NCI-H1436 treated with DMSO at 0.1 percent for 48 hours (cell line): ENCODE measurements at places on chromosomes 13 and 19.
A peak's percentile ranks its signal among the peaks of the same experiment; 100 is the strongest.

GRCh38 chr13:51967482-51968446 lies 43.5 kb downstream of the ATP7B start:
- no peak for DNase-seq

DNA sequence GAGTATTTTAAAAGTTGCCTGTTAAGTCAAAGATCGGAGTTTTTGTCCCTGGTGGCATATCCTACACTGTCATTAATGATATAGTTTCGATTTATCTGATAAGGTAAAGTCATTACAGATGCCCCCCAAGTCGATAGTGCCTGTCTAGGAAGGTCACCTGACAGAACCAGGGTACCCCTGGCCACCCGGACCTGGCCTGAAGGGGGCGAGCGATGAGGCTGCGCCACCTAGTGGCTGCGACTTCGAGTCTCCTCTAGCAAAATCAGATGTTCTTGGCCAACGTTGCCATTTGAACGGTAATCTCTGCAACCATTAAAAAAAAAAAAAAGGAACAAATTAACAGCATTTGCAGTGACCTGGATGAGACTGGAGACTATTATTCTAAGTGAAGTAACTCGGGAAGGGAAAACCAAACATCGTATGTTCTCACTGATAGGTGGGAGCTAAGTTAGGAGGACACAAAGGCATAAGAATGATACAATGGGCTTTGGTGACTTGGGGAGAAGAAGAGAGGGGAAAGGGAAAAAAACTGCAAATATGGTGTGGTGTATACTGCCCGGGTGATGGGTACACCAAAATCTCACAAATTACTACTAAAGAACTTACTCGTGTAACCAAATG lies 565.1 kb downstream of the LIG4 start:
- DNase-seq: no peak

DNA sequence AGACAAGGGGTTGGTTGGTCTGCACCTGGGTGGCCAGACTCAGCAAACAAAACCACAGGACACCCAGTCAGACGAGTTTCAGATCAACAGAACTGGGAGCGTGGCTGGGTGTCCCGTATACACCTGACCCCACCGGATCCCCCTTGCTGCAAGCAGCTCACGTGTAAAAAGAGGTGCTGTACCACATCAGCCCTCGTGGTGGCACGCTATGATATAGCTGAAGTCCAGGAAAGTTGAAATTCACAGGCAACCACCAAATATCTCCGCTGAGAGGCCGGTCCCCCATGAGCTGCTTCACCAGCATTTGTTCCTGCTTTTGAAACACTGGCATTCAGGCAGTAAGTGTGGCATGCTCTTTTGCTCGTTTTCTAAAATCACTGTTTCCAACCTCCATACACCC lies 92.3 kb downstream of the TUBA3C start:
- no peak for DNase-seq

DNA sequence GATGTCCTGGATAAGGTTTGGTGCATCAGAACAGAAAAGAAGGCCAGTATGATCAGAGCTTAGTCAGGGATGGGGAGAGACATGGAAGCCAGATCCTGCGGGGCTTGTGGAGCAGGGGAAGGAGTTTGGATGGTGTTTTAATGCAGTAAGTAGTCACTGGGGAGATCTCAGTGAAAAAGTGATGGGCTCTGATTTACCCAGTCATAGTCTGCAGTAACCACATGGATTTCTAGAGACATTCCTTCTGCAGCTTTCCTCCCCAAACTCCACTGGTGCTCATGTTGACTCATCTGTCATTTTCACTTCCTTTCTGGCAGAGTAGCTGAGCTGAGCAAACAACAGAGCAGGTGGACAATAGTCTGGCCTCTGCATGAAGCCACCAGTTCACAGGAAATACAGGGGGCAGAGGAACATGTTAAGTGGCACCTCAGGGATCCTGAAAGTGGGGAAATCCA lies 144.1 kb downstream of the DPF1 start:
- DNase-seq: no peak

DNA sequence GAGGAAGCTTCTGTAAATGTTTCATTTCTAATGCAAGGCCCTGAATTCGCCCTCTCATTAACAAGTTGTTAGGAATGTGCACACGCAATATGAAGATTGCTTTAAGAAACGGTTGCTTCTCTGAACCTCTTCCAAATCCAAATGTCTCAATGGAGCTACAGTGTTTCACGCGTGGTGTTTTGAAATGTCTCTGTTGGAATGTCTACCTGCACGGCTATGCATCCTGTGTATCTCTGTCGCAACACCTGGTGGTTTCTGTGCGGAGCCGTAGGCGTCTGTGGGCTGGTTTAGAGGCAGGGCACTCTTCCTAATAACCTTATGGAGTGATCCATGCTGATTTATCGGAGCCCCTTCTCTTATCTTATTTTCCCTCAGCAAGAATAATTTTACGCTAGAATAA lies 1584.2 kb upstream of the SLC10A2 start:
- no peak for DNase-seq

DNA sequence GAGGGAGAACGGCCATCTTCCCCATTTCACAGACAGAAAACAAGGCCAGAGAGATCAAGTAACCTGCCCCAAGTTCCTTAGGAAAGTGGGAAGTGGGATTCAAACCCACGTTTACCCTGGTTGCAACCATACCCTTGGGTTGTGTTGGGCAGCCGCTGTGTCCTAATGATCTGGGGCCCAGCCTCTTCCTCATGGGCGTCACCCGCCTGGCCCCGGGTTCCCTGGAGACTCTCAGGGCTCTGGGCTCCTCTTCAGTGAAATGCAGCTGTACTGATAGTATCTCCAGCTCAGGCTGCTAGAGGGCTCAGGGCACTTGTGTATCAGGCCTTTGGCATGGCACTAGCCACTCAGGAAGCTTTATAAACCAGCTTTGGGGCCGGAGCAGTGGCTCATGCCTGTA lies 9.8 kb downstream of the TMED1 start:
- no peak for DNase-seq

GRCh38 chr13:52156724-52157261 lies 2.6 kb downstream of the NEK3 start:
- DNase-seq: no peak

- DNase-seq: no peak
These were observed 760 bp downstream of the ZNF91 start for GRCh38 chr19:23394511-23394910.

DNA sequence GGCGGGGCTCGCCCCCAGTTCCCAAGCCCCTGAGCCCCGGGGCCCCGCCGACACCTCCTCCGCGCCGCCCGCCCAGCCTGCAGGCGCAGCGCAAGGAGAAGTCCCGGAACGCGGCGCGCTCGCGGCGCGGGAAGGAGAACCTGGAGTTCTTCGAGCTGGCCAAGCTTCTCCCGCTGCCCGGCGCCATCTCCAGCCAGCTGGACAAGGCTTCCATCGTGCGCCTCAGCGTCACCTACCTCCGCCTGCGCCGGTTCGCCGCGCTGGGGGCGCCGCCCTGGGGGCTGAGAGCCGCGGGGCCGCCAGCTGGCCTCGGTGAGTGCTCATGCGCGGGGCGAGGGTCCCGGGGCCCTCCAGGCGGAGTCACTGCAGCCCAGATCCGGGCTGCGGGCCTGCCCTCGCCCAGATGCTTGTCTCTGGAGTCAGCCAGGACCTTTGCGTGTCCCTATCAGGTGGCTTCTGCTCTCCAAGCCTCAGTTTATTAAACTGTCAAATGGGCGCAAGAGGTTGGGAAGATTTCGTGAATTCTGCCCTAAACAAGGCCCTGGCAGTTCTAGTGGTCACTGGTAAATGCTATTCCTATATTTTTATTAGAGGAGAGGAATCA lies 2.0 kb downstream of the NPAS1 start:
- no peak for DNase-seq

DNA sequence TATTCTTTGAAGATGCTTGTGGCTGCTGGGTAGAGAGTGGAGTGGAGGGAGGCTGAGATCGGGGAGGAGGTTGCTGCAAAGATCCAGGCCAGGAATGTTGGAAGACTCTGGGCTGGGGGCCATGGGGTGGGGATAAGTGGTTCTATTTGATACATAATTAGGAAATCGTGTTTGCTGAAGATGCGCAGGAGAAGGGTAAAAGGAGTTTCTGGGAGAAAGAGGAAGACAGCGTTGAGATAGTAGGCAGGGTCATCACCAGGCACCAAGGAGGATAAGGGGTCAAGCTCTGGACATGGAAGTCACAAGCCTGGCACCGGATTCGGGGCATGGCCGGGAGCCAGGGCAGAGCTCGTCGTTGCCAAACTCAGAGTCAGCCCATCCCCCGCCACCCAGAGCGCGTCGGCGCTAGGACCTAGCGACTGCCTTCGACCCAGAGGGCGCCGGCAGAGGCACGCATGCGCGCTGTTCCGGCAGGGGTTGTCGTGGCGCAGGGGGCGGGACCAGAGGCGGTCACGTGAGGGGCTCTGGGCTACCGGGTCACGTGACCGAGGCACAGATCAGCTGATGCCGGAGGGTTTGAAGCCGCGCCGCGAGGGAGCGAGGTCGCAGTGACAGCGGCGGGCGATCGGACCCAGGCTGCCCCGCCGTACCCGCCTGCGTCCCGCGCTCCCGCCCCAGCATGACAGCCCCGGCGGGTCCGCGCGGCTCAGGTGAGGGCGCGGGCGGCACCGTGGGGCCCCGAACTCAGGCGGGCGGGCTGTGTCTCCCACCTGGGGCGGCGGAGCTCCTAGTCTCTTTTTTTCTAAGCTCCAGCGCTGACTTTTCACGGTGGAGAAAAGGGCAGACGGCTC lies at the start of gene MCOLN1:
Gene MCOLN1, plus strand, starts transcription at position 553 of the 851 bp plus-strand sequence. Its CDS starts 127 bp downstream, at position 680.
- peak; percentile 57 for DNase-seq

- no peak for DNase-seq
These were observed 89.6 kb upstream of the ANKRD10 start for GRCh38 chr13:111004444-111004843.

GRCh38 chr13:79625517-79625916 lies 144.6 kb downstream of the NDFIP2 start:
- DNase-seq: no peak

- DNase-seq: no peak
These were observed 133.1 kb upstream of the ZNF91 start for GRCh38 chr19:23528376-23528775.

GRCh38 chr13:100235311-100235901 lies 146.5 kb downstream of the PCCA start:
- DNase-seq: no peak

DNA sequence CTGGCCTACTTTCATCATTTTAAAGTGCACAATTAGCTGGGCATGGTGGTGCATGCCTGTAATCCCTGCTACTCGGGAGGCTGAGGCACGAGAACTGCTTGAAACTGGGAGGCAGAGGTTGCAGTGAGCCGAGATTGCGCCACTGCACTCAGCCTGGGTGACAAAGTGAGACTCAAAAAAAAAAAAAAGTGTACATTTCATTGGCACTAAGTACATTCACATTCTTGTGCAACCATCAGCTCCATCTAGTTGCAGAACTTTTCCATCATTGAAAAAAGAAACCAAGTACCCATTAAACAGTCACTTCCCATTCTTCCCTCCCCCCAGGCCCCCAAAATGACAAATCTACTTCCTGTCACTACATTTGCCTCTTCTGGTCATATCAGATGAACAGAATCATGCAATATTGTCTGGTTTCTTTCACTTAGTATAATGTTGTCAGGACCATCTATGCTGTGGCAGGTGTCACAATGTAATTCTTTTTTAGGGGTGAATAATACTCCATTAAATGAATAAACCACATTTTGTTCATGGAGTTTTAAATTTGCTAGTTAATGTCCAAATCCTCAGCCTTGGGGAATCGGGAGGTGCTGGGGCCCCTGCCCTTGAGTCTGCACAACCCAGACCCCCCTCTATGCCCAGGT lies 7.4 kb upstream of the SIGLEC11 start:
- no peak for DNase-seq

DNA sequence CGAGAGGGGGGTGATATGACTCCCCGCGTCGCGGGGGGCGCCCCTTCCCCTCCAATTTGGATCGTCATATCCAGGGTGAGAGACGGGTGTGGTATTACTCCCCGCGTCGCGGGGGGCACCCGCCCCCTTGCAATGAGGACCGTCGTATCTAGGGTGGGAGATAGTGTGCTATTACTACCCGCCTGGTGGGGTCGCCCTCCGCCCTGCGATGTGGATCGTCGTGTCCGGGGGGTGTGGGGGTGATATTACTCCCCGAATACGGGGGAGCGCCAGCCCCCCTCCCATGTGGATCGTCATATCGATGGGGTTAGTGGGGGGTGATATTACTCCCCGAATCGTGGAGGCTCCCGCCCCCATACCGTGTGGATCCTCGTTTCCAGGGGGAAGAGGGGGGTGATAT lies 29.2 kb upstream of the RGCC start:
- DNase-seq: no peak

GRCh38 chr13:22193070-22193469 lies 522.2 kb downstream of the FGF9 start:
- no peak for DNase-seq

GRCh38 chr13:25166306-25166705 lies 5.8 kb downstream of the AMER2 start:
- DNase-seq: no peak

GRCh38 chr13:52797176-52797575 lies 51.3 kb downstream of the PCDH8 start:
- DNase-seq: no peak

DNA sequence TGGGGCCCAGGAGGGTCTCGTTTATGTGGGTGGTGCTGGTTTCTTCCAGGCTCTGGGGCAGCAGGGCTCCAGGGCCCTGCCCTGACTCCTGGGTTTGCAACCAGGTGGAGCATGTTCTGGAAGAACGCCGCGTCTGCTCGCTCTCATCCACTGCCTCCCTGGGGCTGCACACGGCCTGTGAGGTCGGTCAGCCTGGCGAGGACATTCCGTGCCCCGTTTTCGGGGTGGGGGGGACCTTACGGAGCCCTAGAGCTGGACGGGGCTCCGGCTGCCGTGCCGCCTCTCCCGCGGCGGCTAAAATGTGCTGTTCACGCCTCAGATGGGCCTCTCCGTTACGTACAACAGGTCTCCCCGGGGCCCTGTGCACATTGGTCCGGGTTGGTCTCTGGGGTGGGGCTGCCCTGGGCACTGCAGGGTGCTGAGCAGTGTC lies 3.3 kb downstream of the GNA11 start:
- no peak for DNase-seq

DNA sequence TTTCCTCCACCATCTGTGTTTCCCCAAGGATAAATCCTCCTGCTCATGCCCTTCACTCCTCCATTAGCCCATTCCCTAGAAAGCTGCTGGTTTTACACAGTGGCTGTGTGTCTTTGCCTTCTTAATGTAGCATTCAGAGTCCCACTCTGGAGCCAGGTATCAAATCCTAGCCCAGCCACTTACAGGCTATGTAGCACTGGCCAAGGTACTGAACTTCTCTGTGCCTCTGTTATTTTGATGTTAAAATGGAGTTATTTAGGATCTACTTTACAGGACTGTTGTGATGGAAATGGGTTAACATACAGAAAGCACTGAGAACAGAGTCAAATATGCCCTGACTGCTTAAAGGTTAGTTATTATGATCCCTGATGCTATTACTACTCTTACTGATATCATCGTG lies 1.5 kb upstream of the ZSCAN4 start:
- no peak for DNase-seq
